ENCODE measurements at places on chromosomes 12 and 14. TPM values are rescaled to one million over a fixed set of nuclear protein-coding genes. Genes with fewer than 3 reads are reported as not detected.
A peak's percentile ranks its signal among the peaks of the same experiment; 100 is the strongest.

Gene RNASE4
- 0.50 TPM for total RNA-seq

- no peak for DNase-seq
Measured at GRCh38 chr14:95464103-95464502, 52.3 kb downstream of the SYNE3 start.

DNA sequence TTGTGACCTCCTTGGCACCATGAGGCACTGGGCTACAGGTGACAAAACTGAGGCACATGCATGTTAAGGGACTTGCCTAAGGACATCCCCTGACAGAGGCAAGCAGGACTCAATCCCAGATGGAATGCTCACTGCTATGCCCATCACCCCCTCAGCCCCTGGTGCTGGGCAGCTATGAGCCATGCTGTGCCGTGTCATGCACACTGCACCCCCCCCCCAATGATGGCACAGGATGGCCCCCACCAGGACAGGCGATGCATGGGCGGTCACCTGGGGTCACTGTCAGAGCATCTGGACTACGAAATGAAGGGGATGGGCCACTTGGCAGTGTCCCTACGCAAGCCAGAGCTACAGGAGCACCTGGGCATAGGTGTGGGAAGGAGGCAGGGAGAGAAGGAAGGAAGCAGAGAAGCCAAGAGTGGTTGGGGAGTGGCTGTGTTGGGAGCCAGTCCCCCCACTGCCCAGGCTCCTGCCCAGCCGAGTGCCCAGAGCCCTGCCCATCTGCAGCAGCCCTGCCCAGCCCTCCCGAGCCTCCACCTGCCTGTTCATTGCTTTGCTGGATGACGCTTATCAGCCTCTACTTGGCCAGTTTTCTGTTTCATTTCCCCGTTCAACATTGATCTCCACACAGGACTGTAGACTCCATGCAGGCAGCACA, 84.9 kb upstream of the DIO3 start:
- no peak for DNase-seq

DNA sequence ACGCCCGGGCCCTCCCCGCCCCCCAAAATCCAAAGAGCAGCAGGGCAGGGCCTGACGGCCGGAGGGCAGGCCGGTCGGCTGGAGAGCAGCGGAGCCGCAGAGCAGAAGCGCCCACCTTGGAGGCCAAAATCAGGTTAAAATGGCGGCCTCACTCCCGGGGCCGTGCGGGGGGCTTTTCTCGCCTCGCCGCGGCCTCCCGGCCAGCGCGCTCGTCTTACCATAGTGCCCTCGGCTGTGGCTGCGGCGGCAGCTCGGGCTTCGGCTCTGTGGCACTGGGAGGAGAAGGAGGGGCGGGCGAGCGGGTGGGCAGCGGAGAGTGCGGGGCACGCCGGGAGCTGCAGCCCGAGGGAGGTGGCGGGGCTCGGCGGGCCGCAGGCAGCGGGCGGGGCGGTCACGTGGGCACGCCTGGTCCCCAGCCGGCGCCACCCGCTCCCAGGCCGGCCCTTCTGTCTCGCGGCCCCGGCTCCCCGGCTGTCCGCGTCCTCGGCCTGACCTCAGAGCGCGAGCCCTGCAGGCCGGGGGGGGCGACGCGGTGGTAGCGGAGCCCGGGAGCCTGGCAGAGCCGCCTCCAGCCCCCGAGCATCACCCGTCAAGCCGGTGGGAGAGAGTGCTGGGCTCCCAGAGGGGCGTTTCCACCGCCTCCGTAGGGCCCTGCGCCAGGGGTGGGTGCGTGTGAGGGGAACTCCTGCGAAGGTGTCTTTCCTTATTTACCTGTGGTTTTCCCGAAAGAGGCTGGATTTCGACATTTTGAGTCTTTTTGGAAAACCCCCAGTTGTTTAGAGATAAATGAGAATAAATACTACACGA, at the start of gene CFL2:
TSS of gene CFL2 (minus strand) at position 274 of the 807 bp plus-strand sequence. CDS start at position 221, 53 bp downstream.
- peak; percentile 79 for DNase-seq

DNA sequence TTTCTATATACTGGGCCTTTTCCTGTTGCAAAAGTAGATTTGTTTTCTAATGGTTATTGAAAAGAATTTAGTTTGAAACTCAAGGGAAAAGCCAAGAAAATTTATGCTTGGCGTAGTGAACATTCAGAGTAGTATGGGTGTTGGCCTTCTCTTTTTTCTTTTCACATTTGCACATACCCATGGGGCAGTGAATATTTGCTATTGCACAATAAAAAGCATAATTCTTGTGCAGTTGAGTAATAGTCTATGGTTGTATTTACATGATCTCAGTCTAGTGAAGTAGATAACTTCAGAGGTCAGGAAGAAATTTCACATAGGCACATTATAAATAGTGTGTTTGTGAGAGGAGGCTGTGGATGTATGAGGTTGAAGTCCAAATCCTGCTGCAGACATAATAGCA, 158.1 kb downstream of the FLRT2 start:
- DNase-seq, result no peak

DNA sequence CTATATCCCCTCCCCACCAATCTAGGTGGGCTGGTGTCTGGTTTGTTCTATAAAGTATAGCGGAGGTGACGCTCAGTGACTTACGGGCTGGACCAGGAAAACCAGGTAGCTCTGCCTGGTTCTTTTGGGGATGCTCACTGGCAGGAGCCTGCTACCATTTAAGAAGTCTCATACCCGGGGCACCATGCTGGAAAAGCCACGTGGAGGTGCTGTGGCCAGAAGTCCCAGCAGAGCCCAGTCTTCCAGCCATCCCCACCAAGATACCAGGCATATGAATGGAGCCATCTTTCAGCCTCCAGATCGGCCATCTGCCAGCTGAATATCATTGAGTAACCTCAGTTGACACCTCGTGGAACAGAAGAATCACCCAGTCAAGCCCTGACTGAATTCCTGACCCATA, 87.2 kb downstream of the AACS start:
- no peak for DNase-seq

GRCh38 chr12:114400361-114400811, 5.6 kb downstream of the TBX5 start:
- no peak for DNase-seq

DNA sequence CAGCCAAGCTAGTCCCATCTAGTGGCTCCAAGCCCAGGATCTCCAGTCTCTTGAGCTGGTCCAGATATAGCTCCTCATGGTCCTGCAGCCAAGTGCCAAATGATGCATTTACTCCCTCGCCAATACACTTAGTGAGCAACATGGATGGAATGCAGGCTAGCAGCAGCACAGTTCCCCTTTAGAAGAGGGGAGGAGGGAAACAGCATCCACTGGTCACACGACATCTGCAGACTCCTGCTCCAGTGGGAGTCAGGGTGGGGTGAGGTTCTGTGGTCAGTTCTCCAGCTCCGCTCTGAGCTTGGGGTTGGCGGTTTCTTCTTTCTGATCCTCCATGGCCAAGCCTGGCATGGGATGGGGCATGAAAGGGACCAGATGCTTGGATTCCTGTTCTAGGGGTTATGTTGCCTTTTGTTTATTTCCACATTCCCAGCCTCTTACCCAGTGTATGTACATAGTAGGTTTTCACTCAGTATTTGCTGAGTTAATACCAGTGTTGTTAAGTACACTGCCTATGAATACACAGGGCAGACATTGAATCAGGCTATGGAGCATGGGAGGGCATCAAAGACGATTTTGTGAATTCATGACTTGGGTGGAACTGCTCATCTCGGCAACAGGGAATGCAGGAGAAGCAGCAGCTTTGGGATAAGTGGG, 57.3 kb downstream of the GALNT16 start:
- DNase-seq, result no peak

DNA sequence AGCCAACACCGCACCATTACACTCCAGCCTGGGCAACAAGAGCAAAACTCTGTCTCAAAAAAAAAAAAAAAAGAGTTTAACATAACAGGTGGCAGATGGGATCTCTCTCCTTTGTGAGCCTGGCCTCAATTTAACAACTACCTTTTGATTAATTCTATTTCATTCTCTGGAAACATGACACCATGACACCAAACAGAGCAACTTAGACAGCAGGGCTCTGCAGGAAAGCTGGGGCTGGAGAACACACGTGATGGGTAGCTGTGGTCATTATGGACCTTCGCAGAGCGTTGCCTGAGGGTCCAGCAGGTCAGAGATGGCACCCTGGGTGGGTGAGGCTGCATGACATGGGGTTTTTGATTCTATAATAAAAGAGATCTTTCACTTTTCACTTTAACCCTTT, 1.7 kb upstream of the DGLUCY start:
- no peak for DNase-seq
